NCI-H524 treated with DMSO at 0.1 percent for 48 hours (cell line): ENCODE measurements at places on chromosomes 11 and 22.

DNA sequence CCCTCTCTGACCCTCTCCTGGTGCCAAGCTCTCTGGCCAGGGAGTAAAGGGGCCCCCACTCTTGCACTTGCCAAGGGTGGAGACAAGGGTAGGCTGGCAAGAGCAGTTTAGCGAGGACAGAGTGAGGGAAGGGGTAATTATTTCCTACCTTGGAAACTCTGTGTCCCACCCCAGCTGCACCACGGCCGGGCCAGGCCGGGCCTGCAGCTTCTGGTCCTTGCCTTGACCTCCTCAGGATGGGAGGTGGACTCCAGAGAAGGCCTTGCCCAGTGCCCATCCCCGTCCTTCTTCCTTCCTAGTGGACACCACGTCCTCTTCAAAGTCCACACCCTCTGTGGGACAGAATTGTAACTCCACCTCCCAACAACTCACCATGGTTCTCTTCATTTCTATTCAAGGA is 18.4 kb upstream of the OSBPL5 start:
- DNase-seq = no peak

DNA sequence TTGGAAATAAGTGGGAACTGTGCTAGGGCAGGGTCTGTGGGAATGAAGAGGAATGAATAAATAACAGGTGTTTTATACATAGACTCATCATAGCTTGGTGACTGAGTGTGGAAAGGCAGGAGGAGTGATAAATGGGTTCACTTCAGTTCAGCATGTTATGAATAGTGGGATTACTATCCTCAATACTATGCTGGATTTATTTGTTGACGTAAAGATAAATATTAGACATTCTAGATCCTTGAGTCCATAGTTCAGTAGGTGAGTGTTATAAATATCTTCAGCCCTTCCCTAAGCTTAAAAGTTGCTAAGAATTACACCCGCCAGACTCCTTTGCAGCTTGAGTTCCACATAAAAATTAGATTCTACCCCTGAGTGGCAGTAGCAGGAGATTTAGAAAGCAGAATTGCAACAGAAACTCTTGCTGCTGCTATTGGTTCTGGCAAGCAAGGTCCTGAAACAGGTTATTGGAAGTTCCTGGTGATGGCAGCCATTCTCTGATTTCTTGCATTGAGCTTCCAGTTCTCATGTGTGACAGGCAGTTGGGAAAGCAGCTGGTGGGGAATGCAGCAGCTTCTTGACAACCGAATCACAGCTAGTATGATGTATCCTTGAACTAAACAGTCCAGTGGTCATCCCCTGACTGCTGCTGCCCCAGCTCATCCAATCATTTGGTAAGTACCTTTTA is 1558.9 kb downstream of the FAM181B start:
- DNase-seq = no peak

DNA sequence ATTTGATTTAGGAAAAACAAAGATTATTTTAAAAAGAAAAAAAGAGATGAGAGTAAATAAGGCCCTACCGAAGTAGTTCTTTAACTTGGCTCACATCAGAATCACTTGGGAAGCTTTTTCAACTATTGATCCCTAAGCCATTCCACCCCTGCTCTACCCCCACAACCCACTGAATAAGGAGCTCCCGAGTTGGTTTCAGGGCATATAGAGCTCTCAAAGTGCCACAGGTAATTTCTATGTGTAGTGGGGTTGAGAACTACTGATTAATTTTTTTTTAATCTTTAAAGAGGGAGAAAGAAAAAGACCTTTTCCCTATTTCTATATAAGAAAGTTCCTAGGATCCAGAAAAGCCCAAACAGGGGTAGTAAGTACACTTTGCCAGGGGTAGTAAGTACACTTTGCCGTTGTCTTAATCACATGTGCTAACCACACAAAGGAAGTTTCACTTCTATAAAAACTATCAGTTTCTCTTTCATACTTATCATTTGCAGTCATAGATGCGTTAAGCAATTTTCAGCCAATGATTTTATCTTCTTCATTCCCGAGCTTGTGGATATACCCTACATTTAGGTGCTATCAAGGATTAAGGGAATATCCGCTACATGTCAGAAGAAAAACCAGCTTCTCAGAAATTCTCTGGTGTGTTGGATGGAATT is 108.4 kb upstream of the ZC3H12C start:
- DNase-seq = no peak

- DNase-seq = no peak
Measured at GRCh38 chr11:115153135-115153534, 351.1 kb downstream of the CADM1 start.
